ENCODE measurements at places on chromosomes 11 and 22.

- no peak for DNase-seq
These were observed 282.3 kb downstream of the KIRREL3 start for GRCh38 chr11:126718276-126718675.

- no peak for DNase-seq
These were observed 17.3 kb downstream of the MIF start for GRCh38 chr22:23911318-23911980.

DNA sequence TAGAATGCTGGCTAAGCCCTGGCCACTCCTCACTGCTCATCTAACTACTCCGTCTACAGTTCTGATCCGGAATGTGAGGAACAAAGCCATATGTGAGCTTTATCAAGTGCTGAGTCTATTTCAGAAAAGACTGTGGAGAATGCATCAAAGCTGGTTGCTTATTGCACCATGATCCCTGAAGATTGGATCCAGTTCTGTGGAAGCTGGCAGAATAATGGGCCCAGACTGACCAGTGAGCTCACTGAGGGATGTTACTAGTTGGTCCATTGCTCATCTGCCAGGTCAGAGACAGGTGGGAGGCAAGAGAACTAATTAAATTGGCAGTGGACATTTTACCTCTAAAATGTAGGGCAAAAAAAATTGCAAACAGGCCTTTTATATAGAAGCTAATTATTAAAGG, 681.3 kb downstream of the NTM start:
- DNase-seq = no peak

GRCh38 chr11:17734418-17734911, at the start of gene KCNC1:
Gene KCNC1, plus strand, starts transcription at chr11:17734781. Its CDS starts 1,222 bp downstream, at chr11:17736003.
- DNase-seq = peak; percentile 88

DNA sequence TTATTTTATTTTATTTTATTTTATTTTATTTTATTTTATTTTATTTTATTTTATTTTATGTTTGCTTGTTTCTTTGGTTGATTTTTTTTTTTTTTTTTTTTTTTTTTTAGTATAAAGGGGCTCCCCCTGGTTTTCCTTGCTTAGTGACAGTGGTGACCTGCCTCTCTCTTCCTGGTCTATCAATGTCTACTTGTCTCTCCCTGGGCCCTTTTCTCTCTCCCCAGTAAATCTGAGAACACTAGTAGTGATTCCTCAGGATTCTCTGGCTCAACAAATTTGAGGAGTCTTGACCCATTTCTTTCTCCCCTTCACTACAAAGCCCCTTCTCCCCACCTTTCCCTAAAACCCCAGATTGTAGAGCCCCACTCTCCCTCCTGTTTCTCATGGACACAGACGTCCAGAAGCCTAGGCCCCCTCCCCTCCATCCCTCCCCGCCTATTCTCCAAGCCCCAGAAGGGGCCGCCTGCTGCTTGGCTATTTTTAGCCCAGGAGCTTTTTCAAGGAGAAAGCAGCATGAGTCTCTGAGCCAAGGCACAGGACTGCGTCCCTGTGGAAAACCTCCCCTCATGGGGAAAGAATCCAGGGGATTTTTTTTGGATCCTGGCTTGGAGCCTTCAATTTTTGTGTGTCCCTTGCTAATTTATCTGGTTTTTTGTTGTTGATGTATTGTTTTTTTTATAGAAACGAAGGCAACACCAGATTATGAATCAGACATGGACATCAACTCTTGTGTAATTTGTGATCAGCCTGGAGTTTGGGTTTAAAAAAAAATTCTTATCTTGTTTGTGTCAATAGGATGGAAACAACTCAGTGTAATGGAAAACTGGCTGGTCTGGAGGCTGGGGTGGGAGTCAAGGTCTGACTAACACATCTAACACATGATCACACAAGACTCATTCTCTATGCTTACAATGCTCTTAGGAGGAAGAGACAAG, 17.5 kb upstream of the ACCSL start:
- no peak for DNase-seq

- DNase-seq = no peak
These were observed 66.4 kb downstream of the APOL5 start for GRCh38 chr22:35783943-35784614.

- no peak for DNase-seq
These were observed 95.3 kb upstream of the USP47 start for GRCh38 chr11:11746449-11746848.

DNA sequence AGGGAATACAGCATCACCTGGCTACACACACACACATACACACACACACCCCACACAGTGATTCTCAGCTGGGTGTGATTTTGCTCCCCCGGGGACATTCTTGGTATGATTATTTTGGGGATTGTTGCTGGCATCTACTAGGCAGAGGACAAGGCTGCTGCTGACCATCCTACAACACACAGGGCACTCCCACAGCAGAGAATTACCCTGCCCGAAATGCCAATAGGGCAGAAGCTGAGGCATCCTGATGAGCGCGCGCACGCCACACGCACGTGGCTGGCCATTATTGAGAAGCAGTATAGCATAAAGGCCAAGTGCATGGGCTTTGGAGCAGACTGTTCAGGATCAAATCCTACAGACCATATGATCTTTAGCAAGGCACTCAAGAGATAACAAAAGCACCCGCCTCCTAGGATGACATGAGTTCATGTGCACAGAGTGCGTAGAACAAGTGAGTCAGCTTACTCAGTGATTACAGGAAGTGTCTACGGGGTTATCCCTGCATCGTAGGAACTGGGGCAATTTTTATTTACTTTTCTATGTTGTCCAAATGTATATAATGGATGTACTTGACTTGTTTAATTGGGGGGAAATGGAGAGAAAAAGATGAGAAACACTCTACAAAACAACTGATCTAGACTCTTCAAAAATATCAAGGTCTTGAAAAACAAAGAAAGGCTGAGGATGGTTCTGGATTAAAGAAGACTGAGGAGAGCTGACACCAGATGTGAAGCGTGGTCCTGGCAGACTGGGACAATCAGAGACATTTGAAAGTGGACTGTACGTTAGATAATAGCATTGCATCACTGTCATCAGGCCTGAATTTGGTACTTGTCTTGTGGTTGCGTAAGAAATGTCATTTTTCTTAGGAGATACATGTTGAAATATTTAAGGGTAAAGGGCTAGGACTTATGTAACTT, 7.2 kb upstream of the EHD1 start:
- no peak for DNase-seq
